ENCODE measurements at places on chromosomes 13 and 19.

GRCh38 chr13:98065468-98065867 is 77.4 kb upstream of the FARP1 start:
- DNase-seq: no peak

DNA sequence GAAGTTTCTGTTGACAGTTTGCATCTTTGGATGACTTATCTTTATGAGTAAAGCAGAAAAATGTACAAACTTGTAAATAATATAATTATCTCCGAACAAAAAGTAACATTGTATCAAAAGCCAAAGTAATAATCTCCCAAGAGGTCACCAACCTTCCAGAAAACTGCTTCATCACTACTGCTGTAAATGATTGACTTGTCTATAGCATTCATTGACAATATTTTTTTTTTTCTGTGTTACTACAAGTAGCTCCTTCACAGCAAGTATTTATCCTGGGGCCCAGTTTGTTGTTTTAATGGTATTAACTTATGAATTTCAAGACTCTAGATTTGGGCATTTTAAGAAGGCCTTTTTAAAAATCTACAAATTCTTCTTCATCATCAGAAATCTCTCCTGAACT is 242.4 kb downstream of the KLF12 start:
- DNase-seq: no peak

DNA sequence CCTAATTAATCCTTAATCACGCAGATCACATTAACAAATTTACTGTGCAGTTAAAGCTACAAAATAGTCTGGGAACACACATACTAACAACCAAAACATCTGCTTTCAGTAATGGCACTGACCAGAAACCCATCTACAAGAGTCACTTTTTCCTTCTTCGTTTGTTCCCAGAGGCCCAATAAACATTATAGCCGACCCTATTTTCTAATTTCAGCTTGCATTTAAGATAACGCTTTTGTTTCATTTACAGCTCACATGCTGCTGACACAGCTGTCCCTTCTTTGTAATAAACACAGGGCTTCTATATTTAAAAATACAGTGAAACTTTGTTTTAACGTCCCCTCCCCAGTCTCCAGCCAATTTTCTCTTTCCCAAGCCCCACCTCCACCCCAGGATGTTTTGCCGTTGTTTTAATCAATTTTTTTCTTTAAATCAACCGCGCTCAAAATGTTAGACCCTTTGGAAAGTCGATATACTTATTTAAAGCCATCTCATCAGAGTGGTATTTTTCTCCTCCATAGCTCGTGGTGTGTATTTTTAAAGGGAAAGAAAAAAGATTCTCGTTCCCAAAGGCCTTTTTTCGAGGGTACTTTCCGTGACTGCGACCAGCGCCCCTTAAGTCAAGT is 1.7 kb upstream of the WBP4 start:
- DNase-seq: no peak

GRCh38 chr19:4754248-4754647 is 30.6 kb upstream of the DPP9 start:
- DNase-seq: no peak

- no peak for DNase-seq
These were observed 130.7 kb downstream of the CDK8 start for GRCh38 chr13:26384587-26384986.

GRCh38 chr19:30895946-30896345 is 453.3 kb downstream of the TSHZ3 start:
- DNase-seq: no peak

DNA sequence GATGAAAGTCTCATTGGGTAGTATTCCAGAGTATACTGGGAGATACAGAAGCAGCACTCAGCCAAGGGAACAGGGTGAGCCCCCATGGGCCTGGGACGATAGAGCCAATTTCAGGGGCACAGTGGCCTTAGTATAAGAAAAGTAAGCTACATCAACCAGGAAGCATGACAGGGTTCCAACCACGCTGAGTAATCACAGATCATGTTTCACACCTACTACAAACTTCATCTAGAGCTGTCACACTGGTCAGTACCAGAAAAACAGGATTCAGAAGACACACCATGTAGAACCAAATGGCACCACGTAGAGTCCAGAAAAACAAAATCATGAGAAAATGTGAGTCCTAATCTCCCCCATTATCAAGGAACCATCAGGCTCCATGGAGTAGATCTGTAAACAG is 1292.4 kb upstream of the MIR17HG start:
- no peak for DNase-seq

- DNase-seq: no peak
These were observed 1.3 kb upstream of the SPIB start for GRCh38 chr19:50417111-50418081.
